Renal cortex interstitium (tissue), 15 donors: ENCODE measurements at places on chromosomes 4 and X. TPM values are rescaled to one million over a fixed set of nuclear protein-coding genes. Genes with fewer than 3 reads are reported as not detected.

Gene LPAR4
- 17.6 TPM for polyA plus RNA-seq

Gene AMBN
- 1.4 TPM for polyA plus RNA-seq

Gene POLN
- 5.0 TPM for polyA plus RNA-seq

Gene CPE
- polyA plus RNA-seq = 122 TPM

Gene VCX2
- polyA plus RNA-seq = not detected
